ENCODE measurements at places on chromosomes 16 and 17.

DNA sequence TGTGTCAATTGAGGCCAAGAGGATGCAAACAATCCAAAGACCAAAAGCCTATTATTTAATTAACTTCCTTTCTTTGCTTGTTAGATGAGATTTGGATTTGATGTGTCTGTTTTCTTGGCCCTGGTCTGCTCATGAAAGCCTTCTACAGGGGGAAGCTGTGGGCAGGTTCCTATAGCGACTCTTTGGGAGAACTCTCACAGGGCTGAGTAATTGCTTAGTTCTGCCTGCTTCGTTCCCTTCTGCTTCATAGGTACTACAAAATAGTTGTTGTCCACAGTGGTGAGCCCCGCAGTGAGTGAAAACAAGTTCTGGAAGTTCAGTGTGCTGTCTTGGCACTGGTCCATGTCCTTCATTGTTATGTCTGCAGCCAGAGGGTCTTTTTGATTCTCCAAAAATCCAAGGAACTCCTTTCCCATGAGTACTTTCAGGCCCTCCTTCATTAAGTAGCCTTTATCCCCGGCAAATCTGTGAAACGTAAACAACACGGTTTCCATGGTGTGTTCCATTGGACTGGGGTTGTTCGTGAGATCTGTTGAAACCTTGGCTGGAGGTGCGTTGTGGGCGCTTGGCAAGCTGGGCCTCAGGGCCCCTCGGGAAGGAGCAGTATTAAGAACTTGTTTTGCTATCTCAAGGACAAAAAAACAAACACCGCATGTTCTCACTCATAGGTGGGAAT is 30.0 kb upstream of the ANKRD40CL start:
- no peak for DNase-seq

- no peak for DNase-seq
Observed at GRCh38 chr16:83847371-83848225, 39.8 kb downstream of the HSBP1 start.

DNA sequence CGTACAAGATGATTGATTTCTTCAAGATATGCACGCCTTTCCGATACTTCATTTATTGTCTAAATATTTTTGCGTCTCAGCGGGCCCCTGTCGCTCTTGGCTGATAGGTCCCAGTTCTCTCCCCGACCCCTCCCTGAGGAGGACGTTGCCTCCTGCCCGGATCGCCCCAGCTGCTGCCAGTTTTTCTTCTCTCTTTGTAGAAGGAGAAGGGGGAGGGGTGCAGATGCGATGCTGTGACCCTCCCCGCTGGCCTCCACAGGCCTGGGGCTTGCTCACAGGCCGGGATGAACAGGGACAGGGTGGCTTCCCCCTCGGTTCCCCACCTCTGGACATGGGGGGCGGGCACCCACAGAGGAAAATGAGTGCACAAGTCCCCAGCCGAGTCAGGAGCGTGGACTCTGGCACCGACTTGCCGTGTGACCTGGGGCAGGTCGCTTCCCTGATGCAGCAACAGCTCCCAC is 53.6 kb upstream of the ZC3H18 start:
- DNase-seq, result no peak

GRCh38 chr17:38877130-38877851 is 7.4 kb downstream of the LASP1 start:
- no peak for DNase-seq

DNA sequence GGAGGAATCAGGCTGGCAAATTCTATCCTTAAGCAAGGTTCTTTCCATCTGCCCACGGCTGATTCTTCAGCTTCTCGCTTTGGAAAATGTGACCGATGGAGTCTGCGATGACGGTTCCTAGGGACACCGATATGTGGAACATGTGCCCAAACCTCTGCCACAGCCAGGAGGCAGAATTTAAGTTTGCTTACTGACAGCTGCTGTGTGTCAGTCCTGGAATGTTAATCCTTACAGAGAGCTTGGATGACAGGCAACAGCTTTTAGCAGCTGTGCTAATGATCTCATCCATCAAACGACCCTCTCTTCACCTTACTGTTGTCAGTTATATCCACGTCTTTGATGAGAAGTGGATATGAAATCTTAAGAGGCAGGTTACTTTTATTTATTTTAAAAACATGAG is 11.4 kb upstream of the MYH13 start:
- no peak for DNase-seq

DNA sequence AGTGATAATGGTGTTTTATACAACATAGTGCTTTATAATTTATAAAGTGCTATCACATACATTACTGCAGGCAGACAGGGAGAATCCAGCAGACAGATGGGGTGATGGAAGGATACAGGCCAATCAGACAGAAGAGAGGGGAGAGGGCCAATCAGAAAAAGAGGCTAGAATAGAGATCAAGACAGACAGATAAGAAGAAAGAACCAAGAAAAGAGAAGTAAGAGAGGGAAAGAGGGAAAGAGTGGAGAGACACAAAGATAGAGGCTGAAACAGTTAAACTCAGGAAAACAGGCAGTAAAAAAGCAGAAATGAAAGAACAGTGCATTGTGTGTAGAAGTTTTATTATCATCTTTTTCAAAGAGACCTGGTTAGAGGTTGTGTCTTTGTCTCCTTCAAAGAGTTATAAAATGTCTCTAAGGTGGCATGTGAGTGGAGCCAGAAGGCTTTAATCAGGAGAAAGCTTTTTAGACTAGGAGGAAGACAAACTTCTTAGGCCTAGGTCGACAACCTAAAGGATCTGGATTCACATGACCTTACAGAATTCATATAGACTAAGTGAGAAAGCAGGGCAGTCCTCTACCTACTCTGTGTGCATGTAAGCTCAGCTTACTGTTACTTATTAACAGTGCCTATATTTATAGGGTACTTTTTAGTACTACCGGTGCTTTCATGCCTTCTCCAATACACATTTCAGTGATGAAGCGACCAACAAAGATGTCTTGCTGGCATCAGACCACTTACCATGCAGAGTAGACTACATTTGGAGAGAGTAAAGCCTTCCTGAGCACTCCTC is 8.3 kb upstream of the CHD3 start:
- DNase-seq, result no peak

DNA sequence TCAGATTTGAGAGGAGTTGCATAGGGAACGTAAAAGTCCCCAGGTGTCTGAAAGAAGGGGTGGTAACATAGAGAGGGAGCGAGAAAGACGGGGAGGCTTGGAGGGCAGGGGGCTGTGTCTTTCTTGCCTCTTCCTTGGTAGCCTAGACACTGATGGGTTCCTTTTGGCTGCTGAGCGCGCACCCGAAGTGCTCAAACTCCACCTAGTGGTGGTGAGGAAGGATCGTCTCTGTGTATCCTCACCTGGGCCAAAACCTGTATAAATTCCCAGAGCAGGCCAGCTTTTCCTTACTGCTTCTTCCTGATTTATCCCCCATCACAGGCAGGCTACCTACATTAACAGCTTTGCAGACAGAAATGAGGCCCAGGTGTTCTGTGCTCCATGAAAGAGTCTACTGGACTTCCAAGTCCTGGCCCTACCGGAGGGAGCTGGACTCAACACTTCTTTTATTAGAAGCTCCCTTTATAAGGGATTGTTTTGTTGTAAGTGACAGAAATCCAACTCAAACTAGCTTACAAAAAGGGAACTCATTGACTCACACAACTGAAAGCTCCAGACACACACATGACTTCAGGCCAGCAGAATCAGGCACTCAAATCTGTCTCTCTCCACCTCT is 5.5 kb upstream of the SLC25A35 start:
- DNase-seq, result no peak

DNA sequence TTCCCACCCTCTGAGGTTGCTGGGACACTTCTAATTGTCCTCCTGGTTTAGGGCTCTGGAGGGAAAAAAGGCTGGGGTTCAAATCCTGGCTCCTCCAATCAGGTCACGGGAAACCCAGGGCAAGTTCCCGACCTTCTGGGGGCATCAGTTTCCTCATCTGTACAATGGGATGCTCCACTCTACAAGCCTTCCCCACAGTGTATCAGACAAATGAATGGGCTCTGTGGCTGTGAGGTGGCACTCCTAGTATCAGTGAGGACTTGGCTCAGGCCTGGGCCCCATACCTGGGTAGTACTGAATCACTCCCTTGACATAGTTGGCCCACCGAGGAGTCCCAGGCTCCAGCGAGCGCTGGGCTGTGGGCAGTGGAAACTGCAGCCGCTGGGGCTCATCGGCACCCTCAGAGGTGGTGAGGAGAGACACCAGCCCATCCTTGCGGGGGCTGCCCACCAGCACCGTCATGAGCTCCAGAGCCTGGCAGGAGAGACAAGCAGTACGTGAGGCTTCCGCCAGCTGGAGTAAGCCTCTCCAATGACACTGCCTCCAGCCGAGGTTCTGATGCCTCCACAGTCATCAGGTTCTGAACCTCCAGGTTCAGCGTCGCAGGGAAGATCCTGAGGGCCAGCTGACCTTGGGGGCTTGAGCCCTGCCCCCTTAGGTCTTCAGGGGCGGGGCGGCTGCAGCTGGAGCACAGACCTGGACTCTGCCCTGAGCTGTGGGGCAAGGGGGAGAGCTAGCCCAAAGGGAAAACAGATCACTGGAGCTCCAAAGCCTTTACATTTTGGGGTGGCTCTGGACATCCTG is 1.2 kb downstream of the GALK1 start:
- DNase-seq, result no peak

DNA sequence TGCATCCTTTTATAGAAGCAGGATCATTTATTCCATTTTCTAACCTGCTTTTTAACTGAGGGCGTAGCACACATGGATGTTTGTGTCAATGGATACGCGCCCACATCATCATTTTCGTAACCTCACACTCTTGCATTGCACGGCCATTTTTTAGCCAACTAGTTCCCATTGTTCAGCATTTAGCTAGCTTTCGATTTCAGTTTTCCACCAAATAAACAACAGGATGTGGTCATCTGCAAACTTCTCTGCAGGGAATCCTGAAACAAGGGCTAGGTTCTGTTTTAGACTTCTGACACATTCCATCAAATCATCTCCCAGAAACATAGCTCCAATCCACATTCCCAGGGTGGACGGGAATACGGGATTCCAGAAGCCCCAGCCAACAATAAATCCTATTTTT is 6.4 kb downstream of the CYB561 start:
- no peak for DNase-seq

DNA sequence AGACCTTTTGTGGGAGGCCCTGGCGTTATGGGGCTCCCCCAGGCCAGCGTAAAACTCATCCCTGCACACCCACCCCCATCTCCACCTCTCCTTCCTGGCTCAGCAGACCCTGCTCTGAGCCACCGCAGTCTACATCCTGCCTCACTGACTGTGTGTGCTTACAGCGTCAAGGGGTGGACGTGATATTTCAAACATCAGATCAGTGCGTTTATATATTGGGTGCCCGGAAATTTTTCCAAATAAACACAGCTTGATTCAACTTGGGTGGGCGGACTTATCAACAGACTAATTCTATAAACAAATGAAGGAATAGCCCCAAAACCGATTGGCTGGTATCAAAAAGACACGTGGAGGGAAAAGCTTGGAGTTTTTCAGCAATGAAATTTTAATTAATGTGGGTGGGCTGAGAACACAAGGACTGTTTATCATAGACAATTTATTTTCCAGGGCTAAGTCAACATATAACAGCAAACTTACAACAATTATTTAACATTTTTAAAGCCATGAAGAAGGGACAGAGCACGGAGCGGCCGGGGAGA is at the start of gene FOXL1:
Gene FOXL1 (plus strand): TSS at position 489 of the 539 bp plus-strand sequence. CDS start 175 bp downstream, outside the sequence.
- DNase-seq, result no peak
